ENCODE measurements at places on chromosomes 2 and 18.

GRCh38 chr2:213306316-213306942 is 22.2 kb downstream of the SPAG16 start:
- no peak for DNase-seq

- DNase-seq = no peak
These were observed 250 bp upstream of the SPEG start for GRCh38 chr2:219434468-219434717.

DNA sequence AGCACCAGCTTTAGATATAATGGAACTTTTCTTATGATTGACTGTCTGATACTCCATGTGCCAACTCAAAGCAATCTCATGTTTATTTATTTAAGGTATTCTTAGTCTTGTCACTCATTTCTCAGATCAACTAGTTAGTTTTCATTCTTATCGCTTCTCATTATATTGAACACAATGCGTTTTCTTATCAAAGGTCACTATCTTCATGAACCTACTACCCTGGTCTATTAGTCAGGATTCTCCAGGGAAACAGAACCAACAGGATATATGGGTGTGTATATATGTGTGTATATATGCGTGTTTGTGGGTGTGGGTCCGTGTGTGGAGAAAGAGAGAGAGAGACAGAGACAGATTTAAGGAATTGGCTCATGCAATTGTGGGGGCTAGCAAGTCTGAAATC is 619.9 kb downstream of the ZEB2 start:
- DNase-seq = no peak

DNA sequence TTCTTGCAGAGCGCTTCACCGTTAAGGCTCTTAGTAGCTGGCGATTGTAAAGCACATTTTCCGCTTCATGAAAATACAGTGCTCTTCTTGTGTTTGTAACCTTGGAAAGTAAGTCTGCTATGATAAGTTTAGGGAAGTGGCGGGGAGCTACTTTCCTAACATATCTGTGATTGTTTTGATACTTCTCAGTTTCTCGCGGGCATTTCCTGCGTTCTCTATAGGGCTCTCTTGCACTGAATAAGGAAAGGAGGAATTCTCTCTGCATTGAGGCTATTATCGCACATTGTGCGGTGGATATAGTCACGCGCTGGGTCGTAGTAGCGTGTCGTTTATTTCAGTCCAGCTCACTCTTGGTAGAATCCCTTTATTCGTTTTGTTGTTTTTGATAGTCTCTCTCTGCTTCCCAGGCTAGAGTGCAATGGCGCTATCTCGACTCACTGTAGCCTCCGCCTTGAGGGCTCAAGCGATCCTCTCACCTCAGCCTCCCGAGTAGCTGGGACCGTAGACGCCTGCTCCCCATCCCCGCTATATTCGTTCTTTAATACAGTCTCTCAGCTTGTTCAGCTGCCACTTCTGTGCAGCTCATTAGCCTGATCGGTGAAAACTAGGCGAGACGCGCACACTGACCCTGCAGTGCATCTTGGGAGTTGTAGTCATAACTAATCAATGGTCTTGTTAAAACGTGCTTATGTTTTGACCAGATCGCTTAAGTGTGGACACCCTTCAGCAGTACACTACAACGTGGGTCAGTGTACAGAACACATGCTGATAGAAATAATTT is 1.0 kb upstream of the PPP4R3B start:
- no peak for DNase-seq

- DNase-seq = no peak
These were observed 115.2 kb downstream of the TTC32 start for GRCh38 chr2:19786408-19787058.

- no peak for DNase-seq
These were observed 90.7 kb upstream of the TFPI start for GRCh38 chr2:187644981-187645380.

DNA sequence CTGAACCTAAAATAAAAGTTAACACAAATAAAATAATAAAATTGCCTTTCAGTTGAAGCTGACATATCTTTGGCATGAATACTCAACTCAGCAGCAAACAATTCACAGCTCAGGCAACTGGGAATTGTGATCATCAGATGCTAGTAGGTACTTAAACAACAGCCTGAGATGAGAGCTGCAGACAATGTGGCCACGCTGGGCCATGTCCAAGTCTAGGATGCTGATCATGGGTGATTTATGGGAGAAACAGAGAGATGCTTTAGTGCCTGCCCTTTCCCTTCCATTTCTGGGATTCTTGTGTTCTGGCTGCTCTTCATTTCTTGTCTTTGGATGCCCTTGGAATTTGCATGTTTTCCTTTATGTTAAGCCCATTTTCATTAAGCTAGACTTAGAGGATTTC is 212.4 kb upstream of the CWC22 start:
- no peak for DNase-seq

DNA sequence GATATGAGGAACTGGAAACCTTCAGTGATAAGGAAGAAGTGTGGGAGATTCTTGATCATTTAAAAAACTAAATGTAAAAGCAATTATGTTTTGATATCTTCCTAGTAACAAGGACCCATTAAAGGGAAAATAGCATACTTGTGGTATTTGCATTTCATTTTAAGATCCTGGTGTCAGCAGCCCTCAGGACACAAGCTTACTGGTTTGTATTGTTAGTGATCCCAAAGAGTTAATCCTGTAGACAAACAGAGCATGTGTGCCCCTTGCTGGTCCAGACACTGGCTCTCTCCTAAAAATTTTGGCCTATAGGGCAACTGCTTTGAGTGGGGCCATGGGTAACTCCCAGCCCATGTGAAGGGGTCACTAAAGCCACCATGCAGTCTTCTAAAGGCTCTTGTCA is 101.1 kb upstream of the TFCP2L1 start:
- no peak for DNase-seq

GRCh38 chr2:95056461-95057459 is 31.3 kb downstream of the MAL start:
- no peak for DNase-seq

All from stimulated activated CD8-positive, alpha-beta memory T cell treated with anti-CD3 and anti-CD28 coated beads, Interleukin-2, amount 100 ng/mL, for 1 hour (primary cell).